Activated CD4-positive, alpha-beta T cell treated with anti-CD3 and anti-CD28 coated beads for 48 hours (primary cell): ENCODE measurements at places on chromosomes 7 and 10.

DNA sequence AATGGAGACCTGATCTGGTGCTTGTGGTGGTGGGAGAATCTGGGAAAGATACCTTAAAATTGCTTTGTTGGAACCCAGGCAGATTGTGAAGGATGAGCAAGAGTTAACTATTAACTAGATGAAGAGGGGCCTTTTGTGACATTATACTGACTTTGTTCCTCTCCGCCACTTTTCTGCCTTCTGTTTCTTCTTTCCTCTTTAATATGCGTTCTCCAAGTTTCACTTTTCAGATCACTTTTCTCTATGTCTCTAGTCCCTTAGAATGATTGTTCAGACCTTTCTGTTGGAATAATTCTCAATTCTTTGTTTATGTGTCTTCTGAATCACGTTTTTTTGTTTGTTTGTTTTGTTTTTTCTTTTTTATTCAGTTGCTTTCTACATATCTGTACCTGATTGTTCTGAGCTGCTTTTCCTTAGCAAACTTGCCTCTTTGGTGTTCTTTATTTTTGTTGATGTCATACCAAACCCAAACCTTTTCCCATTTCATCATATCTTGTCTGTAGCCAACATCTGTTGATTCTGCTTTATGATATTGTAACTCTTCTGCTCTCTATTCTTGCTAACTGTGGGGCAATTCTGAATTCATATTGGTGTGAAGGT is 2.8 kb downstream of the BMPR1A start:
- DNase-seq: no peak

GRCh38 chr7:108247614-108248013 is 117.5 kb upstream of the LAMB4 start:
- DNase-seq: no peak

GRCh38 chr7:1611708-1612241 is 41.9 kb upstream of the PSMG3 start:
- no peak for DNase-seq

- no peak for DNase-seq
Measured at GRCh38 chr10:26675873-26676257, 21.6 kb upstream of the PDSS1 start.

- no peak for DNase-seq
Measured at GRCh38 chr7:22393913-22394729, 37.2 kb upstream of the RAPGEF5 start.

DNA sequence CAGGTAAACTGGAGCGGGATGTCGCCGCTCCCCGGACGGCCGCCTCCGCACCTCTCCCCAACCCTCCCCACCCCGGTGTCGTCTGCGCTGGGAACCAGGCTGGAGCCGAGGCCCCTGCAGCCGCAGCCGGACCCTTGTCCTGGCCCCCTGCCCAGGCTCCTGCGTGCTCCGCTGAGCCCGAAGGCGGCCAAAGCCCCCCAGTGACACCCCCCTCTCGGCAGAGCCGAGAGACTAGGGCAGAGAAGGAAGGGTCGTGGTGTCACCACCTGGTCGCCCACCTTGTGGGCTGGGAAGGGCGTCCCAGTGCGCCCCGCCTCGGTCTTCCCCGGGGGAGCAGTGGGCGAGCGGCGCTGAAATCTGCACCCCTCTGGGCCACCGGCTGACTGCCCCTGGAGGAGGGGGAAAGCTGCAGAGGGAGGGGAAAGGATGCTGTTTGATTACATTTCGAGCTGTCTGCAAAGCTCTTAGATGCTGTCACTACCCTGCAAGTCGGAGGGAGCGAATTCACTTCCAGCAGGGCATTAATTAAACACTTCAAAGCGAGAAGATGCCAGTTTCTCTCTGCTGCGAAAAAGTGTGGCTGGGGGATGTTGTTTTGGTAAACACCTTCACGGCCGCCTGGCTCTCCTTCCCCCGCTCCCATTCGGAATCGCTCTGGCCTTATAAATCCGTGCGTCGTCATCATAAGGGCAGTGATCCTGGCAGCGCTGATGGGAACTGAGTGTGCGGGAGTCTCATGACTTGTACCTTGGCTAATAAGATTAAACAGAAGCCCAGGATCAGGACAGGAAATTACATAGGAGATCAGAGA is 622 bp downstream of the DYNC1I1 start:
- no peak for DNase-seq

GRCh38 chr10:119131512-119132240 is 27.8 kb downstream of the DENND10 start:
- DNase-seq: peak; percentile 68

GRCh38 chr7:71236230-71237105 is 104.5 kb downstream of the GALNT17 start:
- DNase-seq: no peak

GRCh38 chr10:120103738-120104560 is 211.4 kb downstream of the SEC23IP start:
- DNase-seq: no peak

GRCh38 chr10:104323760-104324201 is 14.5 kb downstream of the ITPRIP start:
- no peak for DNase-seq

GRCh38 chr10:21495002-21495751 is 30.3 kb downstream of the SKIDA1 start:
- no peak for DNase-seq
